ENCODE measurements at places on chromosomes 7 and 10.

GRCh38 chr7:70694434-70694970 is 437.4 kb upstream of the GALNT17 start:
- peak; percentile 78 for DNase-seq
- peak overlapping the region; percentile 74 for H3K27ac ChIP-seq
- H3K27me3 ChIP-seq = no peaks in the 10 kb centered on the region
- peak overlapping the region; percentile 60 for H3K4me3 ChIP-seq
- peaks cover 6% of the 10 kb centered on the region for H3K4me1 ChIP-seq

DNA sequence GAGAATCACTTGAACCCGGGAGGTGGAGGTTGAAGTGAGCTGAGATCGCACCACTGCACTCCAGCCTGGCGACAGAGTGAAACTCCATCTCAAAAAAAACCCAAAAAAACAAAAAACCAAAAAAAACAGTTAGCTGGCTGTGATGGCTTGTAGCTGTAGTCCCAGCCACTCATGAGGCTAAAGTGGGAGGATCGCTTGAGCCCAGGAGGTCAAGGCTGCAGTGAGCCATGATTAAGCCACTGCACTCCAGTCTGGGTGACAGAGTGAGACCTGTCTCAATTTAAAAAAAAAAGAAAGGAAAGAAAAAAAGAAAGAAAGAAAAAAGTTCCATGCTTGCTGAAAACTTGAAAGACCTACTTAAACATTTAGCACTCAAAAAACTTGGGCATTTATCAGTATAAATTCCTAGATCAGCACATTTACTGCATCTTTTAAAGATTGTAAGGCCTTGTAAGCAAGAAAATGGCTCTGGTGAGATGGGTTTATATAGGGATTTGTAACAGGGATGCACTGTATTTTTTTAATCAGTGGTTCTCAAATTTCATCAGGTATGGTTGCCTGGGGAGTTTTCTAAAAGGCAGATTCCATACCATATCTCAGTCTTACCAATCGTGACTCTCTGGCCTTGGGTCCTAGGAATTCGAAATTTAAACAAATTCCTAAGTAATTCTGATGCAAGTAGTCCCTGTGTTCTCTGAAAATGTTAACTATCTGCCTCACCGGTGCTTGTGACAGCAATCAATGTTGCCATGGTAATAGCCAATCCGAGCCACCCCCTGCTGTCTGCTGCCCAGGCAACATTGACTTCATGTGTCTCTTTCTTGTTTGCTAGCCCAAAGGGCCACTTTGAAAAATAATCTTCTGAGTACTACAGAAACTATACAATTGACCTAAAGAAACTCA is 11.5 kb upstream of the NT5C2 start:
- H3K27me3 ChIP-seq = no peaks in the 10 kb centered on the region
- H3K4me3 ChIP-seq = no peak overlapping the region
- no peaks in the 10 kb centered on the region for H3K36me3 ChIP-seq
- H3K4me1 ChIP-seq = peaks cover 25% of the 10 kb centered on the region

DNA sequence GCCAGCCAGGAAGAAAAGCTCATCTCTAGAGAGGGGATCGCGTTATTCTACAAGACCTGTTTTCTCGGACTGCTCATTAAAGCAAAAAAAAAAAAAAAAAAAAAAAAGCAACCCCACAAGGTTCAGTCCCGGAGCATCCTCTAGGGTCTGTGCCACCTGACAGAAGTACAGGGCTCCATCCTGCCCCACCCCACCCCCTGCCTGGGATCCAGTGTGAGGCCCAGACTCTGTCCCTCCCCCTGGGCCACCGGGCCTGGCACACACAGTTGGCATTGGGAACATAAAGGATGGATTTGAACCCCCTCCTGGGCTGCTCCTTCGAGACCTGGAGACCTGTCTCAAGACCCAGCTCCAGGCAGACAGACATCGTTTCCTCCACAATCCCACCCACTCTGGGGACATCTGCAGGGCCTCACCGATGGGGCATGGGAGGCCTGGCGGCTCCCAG is 688 bp downstream of the ORAI2 start:
- H3K27me3 ChIP-seq = no peaks in the 10 kb centered on the region
- peak overlapping the region; percentile 97 for H3K27ac ChIP-seq
- H3K4me3 ChIP-seq = peak overlapping the region; percentile 92
- H3K4me1 ChIP-seq = peaks cover 57% of the 10 kb centered on the region

DNA sequence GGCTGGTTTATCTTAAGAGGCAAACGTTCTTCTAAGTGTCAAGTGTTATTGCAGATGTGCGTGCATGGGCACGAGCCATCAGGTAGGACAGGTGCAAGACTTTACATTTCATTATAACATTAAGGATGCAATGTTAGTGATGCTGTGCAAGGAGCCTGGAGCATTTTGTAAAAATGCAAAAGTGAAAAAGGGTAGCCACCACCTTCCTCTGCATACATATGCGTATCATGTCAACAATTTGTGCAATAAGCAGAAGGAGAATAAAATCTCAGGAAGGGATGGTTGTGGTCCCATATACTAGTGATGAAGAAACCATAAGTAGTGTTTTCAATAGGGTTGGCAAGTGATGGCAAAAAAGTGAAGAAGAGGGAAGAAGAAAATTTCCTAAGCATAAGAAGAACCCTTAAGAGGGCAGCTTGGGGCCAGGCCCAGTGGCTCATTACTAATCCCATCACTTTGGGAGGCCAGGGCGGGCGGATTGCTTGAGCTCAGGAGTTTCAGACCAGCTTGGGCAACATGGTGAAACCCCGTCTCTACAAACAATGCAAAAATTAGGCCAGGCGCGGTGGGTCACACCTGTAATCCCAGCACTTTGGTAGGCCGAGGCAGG is 7.5 kb downstream of the PIK3AP1 start:
- H3K4me1 ChIP-seq = no peaks in the 10 kb centered on the region
- no peak overlapping the region for H3K4me3 ChIP-seq
- peak overlapping the region; percentile 18 for H3K27ac ChIP-seq
- H3K36me3 ChIP-seq = no peaks in the 10 kb centered on the region
- DNase-seq = no peak

DNA sequence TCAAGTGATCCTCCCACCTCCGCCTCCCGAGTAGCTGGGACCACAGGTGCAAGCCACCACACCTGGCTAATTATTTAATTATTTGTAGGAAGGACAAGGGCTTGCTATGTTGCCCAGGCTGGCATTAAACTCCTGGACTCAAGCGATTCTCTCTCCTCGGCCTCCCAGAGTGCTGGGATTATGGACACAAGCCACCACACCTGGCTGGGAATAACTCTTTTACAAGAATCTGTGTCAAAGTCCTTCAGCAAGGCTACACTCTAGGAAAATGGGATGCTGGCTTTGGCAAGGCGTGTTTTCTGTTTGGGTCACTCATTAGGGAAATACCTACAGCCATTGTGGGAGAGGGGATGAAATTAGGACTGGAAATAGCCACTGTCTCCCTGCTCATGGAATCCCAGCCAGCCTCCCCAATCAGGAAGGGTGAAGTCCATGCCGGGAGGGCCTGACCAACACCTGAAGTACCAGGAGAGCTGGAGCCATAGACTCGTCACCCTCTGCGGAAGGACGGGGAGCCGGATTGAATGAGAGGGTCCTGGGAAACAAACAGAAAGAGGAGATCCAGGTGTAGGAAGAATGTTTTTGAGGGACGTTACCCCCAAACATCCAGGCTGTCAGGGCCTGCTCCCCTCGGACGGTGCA is 72.2 kb upstream of the MYL10 start:
- no peaks in the 10 kb centered on the region for H3K36me3 ChIP-seq
- H3K27ac ChIP-seq = no peak overlapping the region
- no peaks in the 10 kb centered on the region for H3K27me3 ChIP-seq
- no peaks in the 10 kb centered on the region for H3K4me1 ChIP-seq
- no peak overlapping the region for H3K4me3 ChIP-seq

DNA sequence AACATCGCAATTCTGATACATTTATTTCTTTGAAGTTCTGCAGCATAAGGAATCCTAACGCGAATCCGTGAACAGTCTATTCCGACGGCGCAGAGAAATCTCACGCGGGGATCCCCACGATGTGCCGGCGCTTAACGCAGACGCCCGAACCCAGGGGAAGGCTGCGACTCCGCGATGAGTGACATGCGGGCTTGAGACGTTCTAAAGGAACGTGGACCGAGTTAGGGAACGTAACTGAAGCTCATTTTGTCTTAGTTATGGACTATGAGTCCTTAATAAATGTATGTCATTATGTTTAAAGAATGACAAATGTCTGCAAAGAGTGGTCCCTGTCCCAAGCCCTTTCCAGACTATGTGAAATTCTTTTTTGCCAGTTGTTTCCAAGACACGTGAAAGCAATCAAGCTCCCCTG is 995 bp upstream of the PARD3 start:
- peak overlapping the region; percentile 50 for H3K4me3 ChIP-seq
- H3K36me3 ChIP-seq = no peaks in the 10 kb centered on the region
- peaks cover 18% of the 10 kb centered on the region for H3K4me1 ChIP-seq
- H3K27ac ChIP-seq = no peak overlapping the region
- H3K27me3 ChIP-seq = no peaks in the 10 kb centered on the region

DNA sequence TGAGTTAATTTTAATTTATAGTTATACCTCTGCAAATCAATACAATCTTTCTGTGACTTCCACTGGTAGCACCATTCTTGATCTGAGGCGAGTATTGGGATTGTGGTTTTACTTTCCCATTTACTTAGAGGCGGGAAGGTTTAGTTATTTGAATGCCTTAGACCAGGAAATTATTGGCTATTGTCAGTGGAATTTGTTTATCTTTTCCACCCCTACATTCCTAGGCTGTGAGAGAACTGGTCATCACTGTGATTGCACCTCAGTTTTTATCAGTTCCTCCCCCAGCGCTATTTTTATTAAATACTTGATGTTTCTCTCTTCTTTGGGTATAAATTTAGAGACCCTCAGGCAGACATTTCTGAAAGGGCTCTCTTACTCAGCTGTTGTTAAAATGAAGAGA is 29.9 kb downstream of the CDK14 start:
- no peaks in the 10 kb centered on the region for H3K36me3 ChIP-seq
- H3K27me3 ChIP-seq = no peaks in the 10 kb centered on the region
- H3K27ac ChIP-seq = no peak overlapping the region
- H3K4me1 ChIP-seq = peaks cover 54% of the 10 kb centered on the region
- DNase-seq = no peak
- H3K4me3 ChIP-seq = no peak overlapping the region

DNA sequence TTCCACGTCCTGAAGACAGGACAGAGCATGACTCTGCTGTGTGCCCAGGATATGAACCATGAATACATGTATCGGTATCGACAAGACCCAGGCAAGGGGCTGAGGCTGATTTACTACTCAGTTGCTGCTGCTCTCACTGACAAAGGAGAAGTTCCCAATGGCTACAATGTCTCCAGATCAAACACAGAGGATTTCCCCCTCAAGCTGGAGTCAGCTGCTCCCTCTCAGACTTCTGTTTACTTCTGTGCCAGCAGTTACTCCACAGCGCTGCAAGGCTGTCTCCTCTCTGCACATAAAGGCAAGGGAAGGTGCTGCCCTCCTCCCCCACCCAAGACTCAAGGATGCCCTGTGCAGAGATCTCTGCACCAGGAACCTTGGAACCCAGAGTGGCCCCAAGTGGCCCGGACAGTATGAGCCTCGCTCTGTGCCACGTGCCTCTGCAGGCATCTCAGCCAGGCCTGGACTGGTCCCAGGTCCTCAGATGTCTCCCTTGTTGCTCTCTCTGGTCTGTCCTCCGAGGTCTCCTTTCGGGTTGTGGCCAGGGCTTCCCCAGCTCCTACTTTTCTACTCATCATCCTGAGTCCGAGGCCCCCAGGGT is 230.3 kb upstream of the PRSS58 start:
- no peak for DNase-seq
- no peak overlapping the region for H3K27ac ChIP-seq
- no peaks in the 10 kb centered on the region for H3K27me3 ChIP-seq

DNA sequence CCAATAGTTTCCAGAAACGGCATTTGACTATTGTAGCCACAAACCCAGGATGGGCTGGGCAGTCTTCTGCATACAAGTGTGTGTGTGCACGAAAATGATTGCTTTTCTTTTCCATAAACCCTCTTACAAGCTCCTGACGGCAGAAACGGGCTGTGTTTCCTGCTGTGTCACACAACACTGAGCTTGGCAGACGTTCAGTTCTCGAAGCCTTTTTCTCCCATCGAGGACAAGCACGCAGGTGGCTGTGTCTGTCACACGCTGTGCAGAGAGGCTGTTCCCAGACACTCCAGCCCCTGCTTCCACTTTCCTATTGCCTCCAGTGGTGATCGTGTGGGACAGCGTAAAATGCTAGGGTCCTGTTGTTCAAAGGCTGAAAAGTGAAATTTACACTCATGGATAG is 32.1 kb downstream of the RBAK start:
- H3K4me1 ChIP-seq = no peaks in the 10 kb centered on the region
- H3K4me3 ChIP-seq = no peak overlapping the region
- H3K27me3 ChIP-seq = peaks cover 55% of the 10 kb centered on the region
- H3K27ac ChIP-seq = no peak overlapping the region

GRCh38 chr10:89900554-89900953 is 199.2 kb downstream of the KIF20B start:
- no peak overlapping the region for H3K4me3 ChIP-seq
- H3K27me3 ChIP-seq = no peaks in the 10 kb centered on the region
- H3K36me3 ChIP-seq = no peaks in the 10 kb centered on the region
- no peak overlapping the region for H3K27ac ChIP-seq

GRCh38 chr7:22181663-22182062 is 175.3 kb downstream of the RAPGEF5 start:
- H3K4me1 ChIP-seq = no peaks in the 10 kb centered on the region
- DNase-seq = no peak
- no peaks in the 10 kb centered on the region for H3K27me3 ChIP-seq
- H3K36me3 ChIP-seq = peaks cover 2% of the 10 kb centered on the region

GRCh38 chr7:130831322-130831721 is 97.3 kb upstream of the KLF14 start:
- H3K27ac ChIP-seq = no peak overlapping the region
- DNase-seq = no peak
- no peaks in the 10 kb centered on the region for H3K27me3 ChIP-seq

DNA sequence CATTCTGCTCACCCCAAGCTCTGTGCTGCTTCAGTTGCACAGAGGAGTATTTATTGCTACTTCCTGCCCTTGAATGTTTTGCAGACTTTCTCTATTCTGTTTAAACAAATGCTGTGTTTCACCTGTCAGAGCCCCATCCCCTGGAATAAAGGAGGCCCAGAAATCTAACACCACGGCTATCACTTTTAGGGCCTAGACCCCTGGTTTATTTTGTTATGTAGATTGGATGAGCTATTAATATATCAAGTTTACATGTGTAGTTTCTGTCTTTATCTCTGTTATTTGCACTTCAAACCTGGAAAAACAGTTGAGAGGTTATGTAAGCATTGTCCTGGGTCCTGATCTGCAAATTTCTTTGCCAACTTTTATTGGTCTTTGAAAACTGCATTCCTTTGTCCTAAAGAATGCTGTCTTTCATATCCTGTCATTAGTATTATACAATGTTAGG is 630.1 kb downstream of the PARD3 start:
- no peak overlapping the region for H3K4me3 ChIP-seq
- no peaks in the 10 kb centered on the region for H3K36me3 ChIP-seq
- no peaks in the 10 kb centered on the region for H3K4me1 ChIP-seq
- DNase-seq = no peak

- no peak for DNase-seq
- H3K4me3 ChIP-seq = no peak overlapping the region
- H3K36me3 ChIP-seq = no peaks in the 10 kb centered on the region
- H3K27ac ChIP-seq = no peak overlapping the region
- no peaks in the 10 kb centered on the region for H3K4me1 ChIP-seq
These were observed 112.0 kb downstream of the PPP1R3A start for GRCh38 chr7:113806633-113807327.
